HS-5 (cell line): ENCODE measurements at places on chromosomes 16 and 17.

- DNase-seq: no peak
Measured at GRCh38 chr17:15291674-15292361, 26.7 kb upstream of the PMP22 start.

DNA sequence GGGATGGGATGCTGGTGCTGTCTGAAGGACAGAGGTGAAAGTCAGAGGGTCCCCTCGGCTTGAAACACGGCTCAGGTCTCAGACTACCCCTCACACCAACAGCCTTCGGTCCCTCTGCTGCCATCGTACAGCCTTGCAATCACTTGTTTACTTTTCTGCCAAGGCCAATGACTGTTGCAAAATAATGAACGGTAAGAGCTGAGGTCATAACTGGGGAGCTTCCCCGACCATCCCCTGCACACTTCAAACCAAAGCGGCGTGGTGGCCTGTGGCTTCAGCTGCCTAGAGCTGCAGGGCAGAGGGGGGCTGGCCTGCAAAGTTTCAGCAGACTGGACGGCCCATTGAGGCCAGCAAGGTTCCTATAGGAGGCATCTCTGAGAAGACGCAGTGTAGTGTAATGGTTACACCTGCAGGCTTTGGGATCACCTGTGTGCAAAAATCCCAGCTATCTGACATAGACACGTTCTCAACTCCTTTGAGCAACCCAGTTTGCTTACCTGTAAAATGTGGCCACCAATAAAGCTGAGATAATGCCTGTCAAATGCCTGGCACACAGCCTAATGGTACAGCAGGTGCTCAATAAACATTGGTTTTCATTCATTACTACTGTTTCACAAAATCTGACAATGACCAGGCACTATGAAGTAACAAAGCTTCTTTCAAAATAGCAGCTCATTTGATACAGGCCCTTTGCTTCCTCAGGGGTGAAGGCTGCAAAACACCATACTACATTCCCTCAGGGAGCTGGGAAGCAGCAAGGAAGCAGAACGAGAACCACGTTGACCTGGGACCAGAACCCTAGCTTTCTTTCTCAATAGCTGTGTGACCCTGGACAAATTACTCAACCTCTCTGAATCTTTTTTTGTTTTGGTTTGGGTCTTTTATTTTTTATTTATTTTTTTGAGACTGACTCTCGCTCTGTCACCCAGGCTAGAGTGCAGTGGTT is 5.0 kb downstream of the PAM16 start:
- no peak for DNase-seq

DNA sequence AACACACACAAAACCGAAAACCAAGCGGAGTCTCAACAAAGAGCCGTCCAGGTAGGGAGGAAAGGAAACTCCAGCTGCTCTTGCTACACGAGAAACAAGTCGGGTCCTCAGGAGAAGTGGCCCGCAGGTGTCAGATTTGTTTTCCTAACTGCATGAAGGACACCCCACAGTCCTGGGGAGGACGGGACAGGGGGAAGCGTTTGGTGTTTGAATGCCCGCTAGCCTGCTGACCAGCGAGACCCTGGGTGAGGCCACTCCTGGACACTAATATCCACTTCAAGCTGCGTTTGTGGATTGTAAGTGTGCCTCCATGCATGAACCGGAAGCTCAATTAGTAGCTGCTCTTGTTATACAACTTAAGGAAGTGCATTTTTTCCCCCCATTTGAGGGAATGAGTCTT is 299.5 kb downstream of the MAF start:
- no peak for DNase-seq

GRCh38 chr16:27169511-27170071 is 33.7 kb upstream of the KDM8 start:
- DNase-seq: no peak

DNA sequence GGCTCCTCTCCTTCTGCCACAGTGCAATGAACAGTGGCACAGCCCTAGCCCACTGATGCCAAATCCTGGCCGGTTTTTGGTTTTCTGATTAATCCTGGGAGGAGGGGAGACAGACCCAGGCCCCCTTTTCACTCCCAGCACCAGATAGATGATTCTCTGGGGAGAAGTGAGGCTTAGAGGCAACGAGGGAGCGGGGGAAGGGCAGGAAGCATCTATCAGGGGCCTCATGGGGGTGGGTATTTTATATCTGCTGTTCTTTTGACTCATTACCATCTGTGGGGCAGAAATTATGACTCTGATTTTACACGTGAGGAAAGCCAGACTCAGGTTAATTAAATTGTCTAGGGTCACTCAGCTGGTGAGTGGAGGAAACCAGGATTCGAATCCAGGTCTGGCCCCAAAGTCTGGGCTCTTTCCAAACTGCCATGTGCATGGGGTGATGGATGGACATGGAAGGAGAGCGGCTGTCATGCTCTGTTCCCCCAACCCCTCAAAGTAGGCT is 79.4 kb downstream of the MRM1 start:
- no peak for DNase-seq

- DNase-seq: no peak
Measured at GRCh38 chr17:76547183-76547641, 7.4 kb downstream of the PRCD start.

GRCh38 chr16:28930652-28931051 is 1.1 kb upstream of the CD19 start:
- no peak for DNase-seq

DNA sequence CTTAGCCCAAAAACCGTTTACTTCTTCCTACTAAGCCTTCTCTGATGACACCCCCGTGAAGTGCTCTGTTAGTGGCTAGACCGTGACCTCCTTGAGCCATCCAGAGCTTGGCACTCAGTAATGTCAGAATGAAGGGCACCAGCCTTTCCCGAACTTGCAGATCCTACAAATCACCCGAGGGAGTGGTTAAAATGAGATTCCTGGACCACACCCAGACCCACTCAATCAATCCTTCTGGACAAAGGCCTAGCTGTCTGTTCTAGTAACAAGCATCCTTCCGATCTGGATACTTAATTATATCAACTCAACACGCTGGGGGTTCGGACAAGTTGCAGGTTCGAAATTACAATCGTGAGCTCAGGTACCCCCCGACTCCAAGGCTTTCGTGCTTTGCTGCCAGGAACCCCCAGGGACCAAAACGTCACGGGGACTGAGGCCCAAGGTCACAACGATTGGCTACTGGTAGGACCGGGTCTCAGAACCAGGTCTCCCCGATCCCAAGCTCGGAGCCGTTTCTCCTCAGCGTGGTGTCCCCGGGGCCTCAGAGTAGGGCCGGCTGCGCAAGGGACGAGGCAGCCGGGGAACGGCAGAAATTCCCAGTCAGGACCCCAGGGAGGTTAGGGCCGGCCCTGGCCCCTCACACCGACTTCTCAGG is 527 bp downstream of the CIAPIN1 start:
- DNase-seq: no peak

- DNase-seq: no peak
Measured at GRCh38 chr17:51840688-51841087, 317.8 kb downstream of the CA10 start.

- DNase-seq: no peak
Measured at GRCh38 chr17:39663688-39664580, 1.2 kb upstream of the TCAP start.

DNA sequence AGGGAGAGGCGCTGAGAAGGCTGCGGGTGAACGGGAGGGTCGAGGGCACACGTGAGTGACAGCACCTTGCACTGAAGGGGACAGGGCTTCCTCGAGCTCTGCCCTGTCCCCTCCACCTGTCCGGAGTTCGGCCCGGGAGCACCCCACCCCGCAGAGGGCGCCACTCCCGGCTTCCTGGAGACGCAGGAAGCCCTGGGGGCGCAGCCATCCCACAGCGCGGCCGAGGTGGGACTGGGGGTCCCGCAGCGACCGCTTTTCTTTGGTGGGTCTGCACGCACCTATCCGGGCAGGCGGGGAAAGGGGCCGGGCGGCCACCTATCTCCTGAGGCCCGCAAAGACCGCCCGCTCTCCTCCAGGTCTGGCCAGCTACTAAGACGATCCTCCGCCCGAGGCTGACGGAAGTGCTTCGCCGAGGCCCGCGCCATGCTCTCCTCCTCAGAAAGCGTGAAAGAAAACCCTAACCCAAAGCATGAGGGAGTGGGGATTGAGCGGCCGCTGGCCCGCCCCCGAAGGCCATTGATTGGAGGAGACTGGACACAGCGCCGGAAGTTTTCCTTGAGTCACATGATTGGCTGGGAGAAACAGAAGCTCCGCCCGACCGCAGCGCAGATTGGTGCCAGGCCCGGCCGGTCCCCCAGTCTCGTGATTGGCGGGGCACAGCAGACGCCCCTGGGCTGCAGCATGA is 34.4 kb downstream of the DDX19A start:
- DNase-seq: peak; percentile 90

GRCh38 chr17:58666858-58667267 is 25.0 kb downstream of the TEX14 start:
- no peak for DNase-seq

DNA sequence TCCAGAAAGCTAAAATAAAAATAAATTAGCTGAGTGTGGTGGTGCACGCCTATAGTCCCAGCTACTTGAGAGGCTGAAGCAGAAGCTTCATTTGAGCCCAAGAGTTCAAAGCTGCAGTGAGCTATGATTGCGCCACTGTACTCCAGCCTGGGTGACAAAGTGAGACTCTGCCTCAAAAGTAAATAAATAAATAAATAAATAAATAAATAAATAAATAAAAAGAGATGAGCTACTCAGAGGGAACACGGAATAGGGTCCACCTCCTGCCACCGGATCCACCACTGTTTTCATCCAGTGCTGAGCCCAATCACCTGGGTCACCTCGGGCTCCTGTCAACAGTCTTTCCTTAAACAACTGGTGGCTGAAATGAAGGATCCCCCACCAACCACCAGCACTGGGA is 6.7 kb upstream of the DPEP3 start:
- no peak for DNase-seq

DNA sequence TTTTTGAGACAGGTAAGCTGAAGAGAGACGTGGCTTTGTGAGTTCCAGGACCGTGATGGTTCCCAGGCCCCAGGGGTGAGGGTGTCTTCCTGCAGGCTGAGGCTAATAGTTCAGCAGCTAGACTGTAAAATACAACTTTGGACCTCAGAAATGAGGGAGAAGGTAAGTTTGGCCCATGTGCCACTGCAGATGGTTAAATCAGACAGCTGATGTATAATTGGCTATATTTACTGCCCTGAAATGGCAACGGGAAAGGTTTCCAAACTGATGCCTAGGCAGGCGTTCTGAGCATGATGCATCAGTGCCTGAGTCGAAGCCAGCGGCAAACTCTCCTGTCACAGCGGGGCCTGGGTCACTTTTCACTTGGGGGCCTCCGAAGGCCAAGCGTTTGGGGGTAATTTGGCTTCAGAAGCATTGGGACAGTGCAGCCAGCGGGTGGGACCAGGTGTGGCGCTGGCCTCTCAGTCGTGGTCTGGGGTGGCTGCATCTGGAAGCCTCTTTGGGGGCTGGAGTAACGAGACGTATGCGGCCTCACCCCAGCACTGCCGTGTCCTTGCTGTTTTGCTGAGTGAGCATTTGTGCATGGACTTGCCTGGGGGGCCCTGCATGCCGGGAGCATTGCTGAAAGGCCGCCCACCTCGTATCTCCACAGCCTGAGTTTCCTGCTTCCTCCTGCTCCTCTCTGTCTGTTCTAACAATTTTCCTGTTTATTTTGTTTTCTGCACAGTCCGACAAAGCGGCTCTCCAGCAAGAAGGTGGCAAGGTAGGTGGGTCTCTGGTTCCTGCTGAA is 31.2 kb upstream of the CAPN15 start:
- no peak for DNase-seq

- DNase-seq: no peak
Measured at GRCh38 chr16:88004391-88004790, 53.2 kb downstream of the BANP start.

DNA sequence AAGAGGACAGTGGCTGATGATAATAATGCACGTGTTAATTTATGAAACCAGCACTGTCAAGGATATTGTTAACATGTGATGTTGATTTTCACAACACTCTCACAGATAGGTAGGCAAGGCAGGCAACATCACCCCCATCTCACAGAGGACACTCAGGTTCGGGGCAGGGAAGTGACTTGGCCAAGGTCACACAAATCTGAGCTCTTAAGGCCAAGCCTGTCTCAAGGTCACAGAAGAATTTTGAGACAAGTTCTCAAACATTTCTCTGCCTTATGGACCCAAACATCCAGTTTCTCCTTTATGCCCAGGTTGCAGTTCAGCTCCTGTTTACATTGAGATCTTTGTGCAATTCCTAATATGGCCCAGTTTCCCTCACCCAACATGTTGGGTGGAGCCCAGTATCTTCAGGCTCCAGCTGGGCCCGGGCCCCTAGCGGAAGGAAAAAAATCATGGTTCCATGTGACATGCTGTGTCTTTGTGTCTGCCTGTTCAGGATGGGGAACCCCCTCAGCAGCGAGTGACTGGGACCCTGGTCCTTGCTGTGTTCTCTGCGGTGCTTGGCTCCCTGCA is 1.3 kb downstream of the SLC2A4 start:
- DNase-seq: no peak

- DNase-seq: no peak
Measured at GRCh38 chr17:19331543-19332245, 30.8 kb downstream of the B9D1 start.

DNA sequence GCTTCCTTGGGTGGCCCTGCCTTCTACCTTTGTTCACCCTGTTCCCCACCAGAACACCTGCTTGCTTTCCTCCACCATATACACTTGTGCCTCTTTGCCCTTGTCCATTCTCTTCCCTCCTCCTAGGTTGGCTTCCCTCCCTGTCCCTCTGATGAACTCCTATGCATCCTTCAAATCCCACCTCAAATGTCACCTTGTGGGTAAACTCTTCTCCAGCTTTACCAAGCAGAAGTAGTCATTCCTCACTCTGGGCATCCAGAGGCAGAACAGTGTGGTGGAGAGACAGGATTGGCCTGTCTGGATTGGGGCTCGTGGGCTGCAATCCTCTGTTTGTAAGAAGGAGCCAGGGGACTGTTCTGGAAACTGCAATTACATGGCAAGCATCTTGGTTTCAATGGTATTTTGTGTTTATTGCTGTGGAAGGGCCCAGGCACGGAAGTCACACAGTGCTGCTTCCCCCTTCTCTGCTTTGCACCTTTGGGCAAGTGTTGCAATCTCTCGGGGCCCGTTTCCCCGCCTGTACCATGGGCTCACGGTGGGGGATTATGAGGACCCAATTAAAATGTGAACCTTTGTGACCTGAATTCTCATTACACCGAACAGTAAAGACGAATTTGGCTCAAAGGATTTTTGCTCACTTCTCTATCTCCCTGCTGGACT is 21.9 kb upstream of the NXPH3 start:
- no peak for DNase-seq

DNA sequence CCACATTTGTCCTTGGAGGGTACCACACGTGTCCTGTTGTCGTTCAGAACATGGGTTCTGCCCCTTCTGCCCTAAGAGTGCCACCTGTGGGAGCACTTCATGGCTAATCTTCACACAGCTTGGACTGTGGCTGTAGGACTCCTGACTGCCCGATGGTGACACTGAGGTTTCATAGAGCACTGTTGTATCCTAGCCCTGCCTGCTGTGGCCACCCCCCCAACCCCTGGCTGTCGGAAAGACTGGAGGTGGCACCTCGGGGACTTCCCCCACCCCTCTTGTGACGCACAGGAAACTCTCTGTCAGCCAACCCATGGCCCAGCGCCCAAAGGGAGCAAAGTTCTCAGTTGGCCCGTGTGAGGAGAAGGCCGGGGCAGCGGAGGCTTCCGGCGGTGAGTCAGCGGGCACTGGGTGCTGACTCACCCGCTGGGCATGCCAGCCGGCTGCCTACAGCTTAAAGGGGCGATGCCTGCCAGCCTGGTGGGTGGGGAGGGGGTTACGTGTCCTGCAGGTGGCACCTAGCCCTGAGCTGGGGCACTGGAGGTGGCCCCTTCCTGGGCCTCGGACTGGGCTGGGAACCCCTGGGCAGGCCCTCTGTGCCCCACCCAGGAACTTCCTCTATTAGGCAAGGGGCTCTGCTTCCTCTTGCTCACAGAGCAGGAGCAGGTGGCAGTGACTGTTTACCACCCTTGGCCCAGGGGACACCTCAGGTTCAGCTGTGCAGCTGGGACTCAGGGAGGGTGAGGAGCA is 3.4 kb downstream of the MAP2K3 start:
- DNase-seq: peak; percentile 89
